Activated naive CD4-positive, alpha-beta T cell treated with anti-CD3 and anti-CD28 coated beads for 36 hours (primary cell): ENCODE measurements at places on chromosomes 2 and 18. TPM values are rescaled to one million over a fixed set of nuclear protein-coding genes. Genes with fewer than 3 reads are reported as not detected.

MAP2 gene
- total RNA-seq: 0.20 TPM

MC4R gene
- not detected for total RNA-seq

DNA sequence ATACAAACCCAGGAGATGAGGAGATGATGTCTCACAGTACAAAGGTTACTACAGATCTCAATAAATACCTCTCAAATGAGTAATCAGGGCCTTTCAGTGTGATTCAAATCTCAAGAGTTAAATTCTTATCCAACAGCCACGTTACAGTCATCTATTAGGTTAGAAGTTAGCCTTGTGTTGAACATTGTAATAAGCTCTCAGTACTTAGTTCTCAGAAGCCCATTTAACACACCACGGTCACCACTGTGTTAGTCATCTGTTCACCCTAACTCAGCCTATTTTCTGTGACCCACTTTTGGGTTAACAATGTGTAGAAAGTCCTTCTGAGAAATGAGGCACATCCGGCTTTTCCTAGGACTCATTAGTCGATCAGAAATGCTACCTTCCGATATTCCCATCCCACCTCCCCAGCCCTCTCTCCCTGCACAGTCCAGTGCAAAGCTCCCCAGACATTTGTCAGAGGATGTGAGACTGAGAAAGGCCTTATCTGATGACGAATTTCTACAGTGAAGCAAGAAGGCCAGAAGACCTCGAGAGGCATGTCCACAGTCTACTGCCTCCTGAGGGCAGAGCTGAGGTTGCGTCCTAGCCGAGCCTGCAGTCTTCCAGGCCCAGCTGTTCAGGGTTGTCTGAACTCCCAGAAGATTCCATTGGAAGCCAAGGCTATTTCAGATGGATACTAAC is 92.6 kb downstream of the ACTR2 start:
- no peaks in the 10 kb centered on the region for H3K27me3 ChIP-seq
- H3K4me1 ChIP-seq: peaks cover 11% of the 10 kb centered on the region
- no peak overlapping the region for H3K27ac ChIP-seq
- no peak for DNase-seq

GRCh38 chr2:42246562-42246961 is 77.4 kb downstream of the EML4 start:
- peaks cover 12% of the 10 kb centered on the region for H3K36me3 ChIP-seq
- no peaks in the 10 kb centered on the region for H3K27me3 ChIP-seq
- DNase-seq: no peak
- H3K27ac ChIP-seq: no peak overlapping the region

GRCh38 chr18:63195326-63196159 is 124.0 kb downstream of the BCL2 start:
- DNase-seq: no peak
- no peaks in the 10 kb centered on the region for H3K27me3 ChIP-seq
- H3K4me1 ChIP-seq: peaks cover 25% of the 10 kb centered on the region
- no peak overlapping the region for H3K27ac ChIP-seq
- H3K36me3 ChIP-seq: peaks cover 6% of the 10 kb centered on the region

DNA sequence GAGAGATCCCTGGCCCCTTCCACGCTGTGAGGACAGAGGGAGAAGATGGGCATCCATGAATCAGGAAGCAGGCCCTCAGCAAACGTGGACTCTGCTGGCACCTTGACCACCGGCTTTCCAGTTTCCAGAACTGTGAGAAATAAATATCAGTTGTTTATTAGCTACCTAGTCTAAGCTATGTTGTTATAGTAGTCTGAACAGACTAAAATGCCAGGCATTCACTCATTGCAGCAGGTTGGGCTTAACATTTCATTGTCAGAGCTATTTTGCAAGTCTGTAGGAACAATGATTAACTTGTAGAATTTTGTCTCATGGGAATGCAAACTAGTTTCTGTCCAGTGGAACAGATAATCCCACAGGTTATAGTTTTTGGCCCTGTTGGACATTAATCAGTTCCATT is 24.8 kb upstream of the TBC1D8 start:
- H3K36me3 ChIP-seq: peaks cover 2% of the 10 kb centered on the region
- no peak overlapping the region for H3K4me3 ChIP-seq
- no peak overlapping the region for H3K27ac ChIP-seq
- peaks cover 21% of the 10 kb centered on the region for H3K4me1 ChIP-seq
- DNase-seq: no peak

- H3K27me3 ChIP-seq: no peaks in the 10 kb centered on the region
- H3K36me3 ChIP-seq: peaks cover 16% of the 10 kb centered on the region
- no peak overlapping the region for H3K4me3 ChIP-seq
- no peak overlapping the region for H3K27ac ChIP-seq
These were observed 79.1 kb upstream of the DNMT3A start for GRCh38 chr2:25420820-25421237.

GRCh38 chr18:74505776-74506175 is 9.6 kb downstream of the CNDP2 start:
- peaks cover 51% of the 10 kb centered on the region for H3K36me3 ChIP-seq
- no peak for DNase-seq
- peaks cover 9% of the 10 kb centered on the region for H3K4me1 ChIP-seq
- H3K27me3 ChIP-seq: no peaks in the 10 kb centered on the region
- no peak overlapping the region for H3K4me3 ChIP-seq
- no peak overlapping the region for H3K27ac ChIP-seq

DNA sequence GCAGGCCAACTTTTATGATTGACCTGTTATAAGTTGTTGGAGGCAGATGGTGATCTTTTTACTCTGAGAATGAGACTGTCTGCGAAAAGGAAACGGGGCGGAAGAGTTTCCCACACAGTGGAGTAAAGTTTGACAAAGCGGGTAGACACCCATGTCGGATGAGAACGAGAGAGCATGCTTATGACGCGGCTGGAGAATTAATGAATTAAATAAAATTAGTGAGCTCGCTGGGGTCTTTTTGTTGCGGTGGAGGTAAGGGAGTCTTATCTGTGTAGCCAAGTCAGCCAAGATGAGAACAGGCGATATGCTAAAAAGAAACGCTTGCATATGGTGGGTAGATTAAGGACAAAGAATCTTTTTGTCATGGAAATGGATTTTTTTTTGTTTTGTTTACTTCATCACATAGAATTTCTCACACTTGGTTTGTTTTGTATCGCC is 1.8 kb downstream of the SALL3 start:
- no peak overlapping the region for H3K27ac ChIP-seq
- no peaks in the 10 kb centered on the region for H3K36me3 ChIP-seq
- peaks cover 27% of the 10 kb centered on the region for H3K4me1 ChIP-seq
- H3K27me3 ChIP-seq: peaks cover 66% of the 10 kb centered on the region

- peaks cover 2% of the 10 kb centered on the region for H3K36me3 ChIP-seq
- no peaks in the 10 kb centered on the region for H3K27me3 ChIP-seq
- H3K4me3 ChIP-seq: no peak overlapping the region
- no peak for DNase-seq
These were observed 57.5 kb upstream of the CPO start for GRCh38 chr2:206881708-206882410.
